CD4-positive, alpha-beta memory T cell (primary cell): ENCODE measurements at places on chromosomes 2 and 18. TPM values are rescaled to one million over a fixed set of nuclear protein-coding genes. Genes with fewer than 3 reads are reported as not detected.

DNA sequence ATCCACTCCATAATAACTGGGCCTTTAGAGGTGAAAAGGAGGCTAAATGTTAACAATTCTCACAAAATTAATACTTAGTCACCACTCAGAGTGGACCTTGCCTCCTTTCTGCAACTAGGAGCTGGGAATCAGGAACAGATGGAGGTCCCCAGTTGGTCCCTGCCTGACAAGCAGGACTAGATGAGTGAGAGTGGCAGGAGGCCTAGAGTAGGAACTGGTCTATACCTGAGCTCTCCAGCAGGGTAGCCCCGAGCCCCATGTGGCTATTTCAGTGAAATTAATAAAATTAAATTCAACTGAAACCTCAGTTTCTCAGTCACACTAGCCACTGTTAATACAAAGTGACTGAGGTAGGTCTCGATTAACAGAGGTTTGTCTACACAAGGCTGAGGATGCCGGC is 150.5 kb downstream of the MYO5B start:
- DNase-seq = no peak

- no peak for DNase-seq
Observed at GRCh38 chr2:25655316-25655715, 18.1 kb downstream of the DTNB start.

DNA sequence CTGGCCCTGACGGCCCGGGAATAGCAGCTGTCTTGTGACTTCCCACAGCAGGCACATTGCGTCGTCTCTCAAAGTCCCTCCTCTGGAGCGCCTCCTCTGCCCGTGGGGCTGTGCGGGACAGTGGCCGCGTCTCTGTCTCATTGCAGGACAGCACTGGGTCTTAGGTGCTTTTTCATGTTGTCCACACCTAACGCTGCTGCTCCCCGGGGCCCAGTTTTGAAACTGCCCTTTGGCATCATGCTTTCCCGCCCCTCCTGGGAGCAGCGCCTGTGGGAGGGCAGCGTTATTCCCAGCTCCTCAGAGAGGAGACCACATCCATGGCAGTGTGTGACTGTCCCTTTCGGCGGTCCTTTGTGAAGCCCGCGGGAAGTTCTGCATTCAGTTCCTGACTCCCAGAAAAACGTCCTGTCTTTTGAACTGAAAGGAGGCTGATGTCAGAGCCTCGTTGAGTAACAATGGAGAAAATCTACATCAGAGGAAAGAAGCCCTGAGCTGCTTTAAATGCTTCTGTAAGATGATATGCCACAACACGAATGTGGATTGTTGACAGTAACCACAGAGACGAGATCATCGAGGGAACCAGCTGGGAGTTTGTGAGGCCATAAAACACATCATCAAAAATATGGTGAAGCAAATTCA is 226.0 kb downstream of the FAM210A start:
- no peak for DNase-seq

DNA sequence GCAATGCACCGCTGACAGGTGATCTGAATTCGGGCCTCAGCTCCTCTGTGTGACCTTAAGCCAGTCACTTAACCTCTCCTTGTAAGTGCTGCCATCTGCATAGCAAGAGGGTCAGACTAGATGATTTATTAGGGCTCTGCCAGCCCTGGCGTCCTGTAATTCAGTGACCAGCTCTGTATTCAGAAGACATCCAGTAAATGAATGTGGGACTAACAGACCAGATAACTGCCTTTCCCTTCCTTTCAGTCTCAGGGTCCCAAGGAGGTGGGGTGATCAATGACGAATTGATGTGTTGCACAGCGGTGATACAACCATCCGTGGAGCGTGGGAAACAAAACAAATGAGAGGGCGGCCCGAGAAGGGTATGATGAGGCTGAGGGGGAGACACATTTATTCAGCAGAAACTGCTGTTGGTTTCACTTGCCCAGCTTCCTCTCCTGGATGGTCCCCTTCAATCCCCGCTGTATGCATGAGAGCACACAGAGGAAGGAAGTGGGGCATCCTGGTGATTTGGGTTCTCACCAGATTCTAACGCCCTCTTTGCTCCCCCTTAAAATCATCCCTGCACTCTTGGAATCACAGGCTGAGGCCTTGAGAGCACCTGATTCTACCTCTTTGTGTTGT is 92.8 kb downstream of the VIT start:
- no peak for DNase-seq

PLCL1 gene
- 8.0 TPM for polyA plus RNA-seq
